Activated T-helper 1 cell treated with anti-CD3 and anti-CD28 coated beads, Interleukin-2, amount 50 U/mL, for 16 hours (primary cell): ENCODE measurements at places on chromosomes 7 and 10.

- DNase-seq = no peak
Observed at GRCh38 chr7:51481421-51481820, 164.8 kb upstream of the COBL start.

DNA sequence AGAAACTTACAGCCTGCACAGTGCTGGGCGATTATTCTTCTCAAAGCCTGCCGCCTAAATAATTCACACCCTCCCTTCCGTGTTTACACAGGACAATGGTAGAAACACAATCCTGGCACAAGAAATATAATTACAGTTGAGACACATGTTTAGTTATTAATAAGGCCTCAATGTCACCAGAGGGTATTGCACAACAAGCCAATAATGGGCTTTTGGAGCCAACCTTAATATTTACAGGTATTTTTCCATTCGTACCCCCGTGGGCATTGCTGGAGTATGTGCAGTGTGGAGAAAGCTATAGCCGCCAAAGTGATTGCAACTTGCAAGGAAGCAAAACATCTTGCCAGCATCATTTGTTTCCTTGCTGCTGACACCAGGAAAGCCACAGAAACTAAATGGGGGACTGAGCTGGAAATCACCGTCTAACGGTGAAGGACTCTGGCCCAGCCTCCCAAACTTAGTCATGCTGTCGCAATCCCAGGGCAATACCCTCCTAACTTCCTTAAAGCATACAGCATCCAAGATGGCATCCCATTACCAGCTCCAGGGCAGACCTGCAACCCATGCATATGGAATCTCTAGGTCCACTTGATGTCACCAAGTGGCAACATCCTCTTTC is 8.6 kb downstream of the CALN1 start:
- no peak for DNase-seq

DNA sequence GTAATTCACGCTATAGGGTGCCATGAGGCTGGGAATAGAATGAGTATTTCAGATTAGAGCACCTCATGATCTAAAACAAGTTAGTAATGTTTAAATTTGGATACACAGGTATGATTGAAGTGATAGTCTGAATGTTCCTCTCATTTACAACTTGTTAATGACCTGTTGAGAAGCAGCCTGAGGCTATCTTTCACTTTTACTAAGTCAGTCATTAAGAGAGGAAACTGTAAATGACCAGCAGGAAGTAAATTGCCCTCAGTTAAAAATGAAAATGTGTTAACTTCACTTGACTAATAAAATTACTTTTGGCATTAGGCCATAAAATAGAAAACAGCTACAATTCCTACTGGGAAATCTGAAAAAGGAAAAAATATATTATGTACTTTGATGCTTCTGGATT is 1042.0 kb downstream of the DNAJB9 start:
- DNase-seq = no peak

GRCh38 chr7:134587750-134588149 is 38.8 kb downstream of the AKR1B15 start:
- DNase-seq = no peak

- DNase-seq = no peak
Observed at GRCh38 chr10:115829521-115830205, 443.3 kb downstream of the GFRA1 start.

GRCh38 chr10:17880601-17881000 is 71.1 kb upstream of the SLC39A12 start:
- DNase-seq = no peak

- no peak for DNase-seq
Observed at GRCh38 chr7:89731751-89732445, 422.4 kb upstream of the STEAP1 start.

- no peak for DNase-seq
Observed at GRCh38 chr10:132507956-132508490, 29.6 kb upstream of the INPP5A start.

DNA sequence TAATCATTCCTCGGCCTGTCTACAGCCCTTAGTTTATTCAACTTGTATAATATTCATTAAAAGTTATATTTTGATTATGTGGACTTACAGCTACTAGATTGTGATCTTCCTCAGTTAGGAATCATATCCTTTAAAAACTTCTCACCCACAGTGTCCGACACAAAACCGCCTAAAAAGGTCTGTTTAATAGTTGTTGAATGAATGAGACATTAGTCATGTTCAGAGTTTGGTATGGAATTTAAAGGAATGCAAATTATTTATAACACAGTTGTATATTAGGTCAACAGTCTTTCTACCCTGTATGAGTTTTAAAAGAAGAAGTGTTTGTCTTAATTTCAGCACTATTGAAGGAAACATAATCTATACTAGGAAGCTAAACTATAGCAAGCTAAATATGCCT is 390.0 kb downstream of the ARL4A start:
- DNase-seq = no peak

- DNase-seq = no peak
Observed at GRCh38 chr10:12349629-12350166, 351 bp downstream of the CAMK1D start.

DNA sequence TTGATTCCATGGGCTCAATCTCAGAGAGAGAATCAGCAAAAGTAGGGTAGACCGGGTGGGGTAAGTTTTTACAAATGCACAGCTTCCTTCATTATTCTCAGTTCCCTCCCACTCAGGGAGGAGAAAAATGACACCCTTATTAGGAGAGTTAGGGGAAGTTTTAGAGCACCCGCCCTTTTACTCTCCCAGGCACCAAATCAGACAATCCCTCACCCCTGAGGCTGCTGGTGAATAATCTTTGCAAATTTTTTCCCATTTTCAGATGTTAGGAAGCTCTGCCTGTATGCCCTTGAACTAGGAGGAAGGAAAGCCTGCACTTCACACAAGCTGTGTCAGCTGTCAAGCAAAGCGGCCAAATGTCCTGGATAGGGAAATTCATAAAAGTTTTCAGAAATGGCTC is 834.9 kb downstream of the GRID1 start:
- DNase-seq = no peak

- DNase-seq = no peak
Observed at GRCh38 chr10:122148876-122149560, 122.1 kb upstream of the BTBD16 start.

DNA sequence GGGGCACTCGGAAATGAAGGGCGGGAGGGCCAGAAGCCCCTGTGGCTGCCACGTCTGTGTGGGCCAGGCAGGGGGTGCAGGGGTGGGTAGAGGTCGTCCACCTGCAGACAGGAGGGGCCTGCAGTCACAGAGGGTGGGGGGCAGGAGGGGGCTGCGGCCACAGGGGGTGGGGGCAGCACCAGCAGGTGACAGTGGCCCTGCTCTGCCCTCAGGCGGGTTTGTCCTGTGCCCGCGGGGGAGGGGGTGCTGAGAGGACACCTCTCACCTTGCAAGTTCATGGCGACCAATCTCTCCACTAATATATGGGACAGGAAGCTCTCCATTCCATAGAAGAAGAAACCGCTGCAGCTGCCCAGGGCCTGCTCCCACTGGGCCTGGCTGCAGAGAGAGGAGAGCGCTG is 26.6 kb upstream of the NKX6-2 start:
- DNase-seq = no peak

GRCh38 chr10:7412237-7412927 is 1.5 kb upstream of the SFMBT2 start:
- DNase-seq = no peak

DNA sequence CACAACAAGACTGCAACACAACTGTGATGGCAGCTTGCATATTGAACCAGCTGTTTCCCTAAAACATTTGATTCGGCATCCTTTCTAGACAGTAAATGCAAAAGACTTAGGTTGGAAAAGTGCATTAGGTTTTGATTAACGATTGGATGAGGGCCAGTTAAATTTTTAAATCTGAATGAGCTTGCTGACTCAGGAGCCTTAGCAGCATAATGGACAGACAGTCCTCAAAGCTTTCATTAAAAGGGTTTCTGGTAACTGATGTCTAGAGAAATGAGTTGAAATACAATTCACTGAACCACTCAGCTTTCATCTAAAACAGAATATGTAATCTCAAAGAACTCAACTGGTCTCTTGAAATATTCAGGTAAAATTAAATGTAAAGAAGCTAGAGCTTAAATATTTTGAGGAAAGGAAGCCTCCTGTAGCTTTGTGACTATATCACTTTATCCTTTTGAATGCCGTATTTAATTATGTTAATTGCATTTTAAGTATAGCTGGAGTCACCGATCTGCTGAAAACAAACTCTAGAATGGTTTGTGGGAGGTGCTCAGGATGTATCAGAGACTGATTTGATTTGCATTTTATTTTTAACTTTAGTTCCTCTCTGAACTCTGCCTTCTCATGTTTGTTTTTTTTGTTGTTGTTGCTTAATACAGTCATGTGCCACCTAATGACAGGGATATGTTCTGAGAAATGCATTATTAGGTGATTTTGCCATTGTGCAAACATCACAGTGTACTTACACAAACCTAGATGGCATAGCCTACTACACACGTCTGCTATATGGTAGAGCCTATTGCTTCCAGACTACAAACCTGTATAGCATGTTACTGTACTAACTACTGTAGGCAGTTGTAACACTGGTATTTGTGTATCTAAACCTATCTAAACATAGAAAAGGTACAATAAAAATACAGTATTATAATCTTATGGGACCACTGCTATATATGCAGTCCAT is 29.2 kb upstream of the ATRNL1 start:
- no peak for DNase-seq

DNA sequence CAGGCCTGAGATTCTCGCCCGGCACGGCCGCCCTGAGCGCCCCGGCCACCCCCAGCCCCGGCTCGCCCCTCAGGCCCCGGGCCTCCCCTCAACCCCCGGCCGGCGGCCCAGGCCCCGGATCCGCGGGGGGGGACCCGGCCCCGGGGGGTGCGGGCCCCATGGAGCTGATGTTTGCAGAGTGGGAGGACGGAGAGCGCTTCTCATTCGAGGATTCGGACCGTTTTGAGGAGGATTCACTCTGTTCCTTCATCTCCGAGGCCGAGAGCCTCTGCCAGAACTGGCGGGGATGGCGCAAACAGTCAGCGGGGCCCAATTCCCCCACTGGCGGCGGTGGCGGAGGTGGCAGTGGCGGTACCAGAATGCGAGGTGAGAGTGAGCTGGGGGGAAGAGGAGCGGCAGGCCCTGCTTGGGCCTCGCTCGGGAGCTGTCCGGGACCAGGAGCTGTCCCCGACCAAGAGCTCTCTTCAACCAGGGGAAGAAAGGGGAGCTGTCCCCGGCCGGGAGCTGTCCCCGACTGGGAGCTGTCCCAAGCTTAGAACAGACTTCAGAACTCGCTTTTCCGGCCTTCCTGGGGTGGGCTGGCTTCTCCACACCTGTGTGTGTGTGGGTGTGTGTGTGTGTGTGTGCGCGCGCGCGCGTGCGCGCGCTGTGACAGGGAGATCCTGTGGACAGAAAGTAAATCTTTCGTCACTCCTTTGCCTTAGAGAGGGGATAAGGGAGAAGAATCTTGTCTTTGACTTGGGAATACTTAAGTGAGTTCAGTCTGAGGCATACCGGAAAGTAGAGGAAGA is 510 bp downstream of the ZSWIM8 start:
- DNase-seq = no peak

DNA sequence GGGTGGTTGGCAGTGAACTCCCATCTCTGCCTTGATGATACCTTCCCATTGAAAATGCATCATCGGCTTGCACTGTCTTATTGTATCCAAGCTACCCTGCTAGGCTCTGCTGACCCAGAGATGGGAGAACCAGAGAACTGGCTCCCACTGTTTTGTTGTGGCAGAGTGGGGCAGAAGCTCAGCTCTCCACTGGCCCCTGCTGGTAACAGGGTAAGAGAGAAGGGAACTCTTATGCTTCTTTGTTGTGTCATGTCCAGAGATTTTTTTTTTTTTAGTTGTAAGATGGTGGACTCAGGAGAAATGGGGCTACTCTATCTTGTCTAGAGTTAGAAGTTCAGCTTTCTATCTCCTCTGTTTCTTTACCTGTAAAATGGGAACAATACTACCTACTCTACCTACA is 100.5 kb upstream of the SDK1 start:
- DNase-seq = no peak

- no peak for DNase-seq
Observed at GRCh38 chr10:83542774-83543411, 596.4 kb upstream of the GHITM start.

GRCh38 chr10:27252267-27253000 is 11.8 kb upstream of the ACBD5 start:
- peak; percentile 62 for DNase-seq

DNA sequence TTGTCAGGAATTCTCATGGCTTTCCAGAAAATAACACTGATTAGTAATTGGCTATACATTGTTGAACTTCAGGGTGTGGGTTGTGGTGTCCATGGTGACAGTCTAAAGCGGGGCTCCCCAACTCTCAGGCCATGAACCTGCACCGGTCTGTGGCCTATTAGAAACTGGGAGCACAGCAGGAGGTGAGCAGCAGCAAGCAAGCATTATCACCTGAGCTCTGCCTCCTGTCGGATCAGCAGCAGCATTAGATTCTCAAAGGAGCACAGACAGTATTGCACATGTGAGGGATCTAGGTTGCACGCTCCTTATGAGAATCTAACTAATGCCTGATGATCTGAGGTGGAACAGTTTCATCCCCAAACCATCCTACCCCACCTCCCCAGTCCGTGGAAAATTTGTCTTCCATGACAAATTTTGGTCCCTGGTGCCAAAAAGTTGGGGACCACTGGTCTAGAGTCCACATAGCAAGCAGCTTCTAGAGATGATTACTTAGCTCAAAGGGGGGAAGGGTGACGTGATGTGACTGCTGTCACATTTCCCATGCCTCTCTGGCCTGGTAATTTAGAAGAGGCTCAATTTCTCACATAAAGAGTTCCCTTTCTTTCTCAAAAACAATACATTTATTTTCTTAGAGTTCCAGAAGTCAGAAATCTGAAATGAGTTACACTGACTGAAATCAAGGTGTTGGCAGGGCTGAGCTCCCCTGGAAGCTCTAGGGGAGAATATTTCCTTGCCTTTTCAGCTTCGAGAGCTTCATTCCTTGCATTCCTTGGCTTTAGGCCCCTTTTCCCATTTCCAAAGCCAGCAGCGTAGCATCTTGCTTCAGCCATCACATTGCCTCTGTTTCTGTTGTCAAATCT is 17.6 kb upstream of the FAM221A start:
- no peak for DNase-seq

DNA sequence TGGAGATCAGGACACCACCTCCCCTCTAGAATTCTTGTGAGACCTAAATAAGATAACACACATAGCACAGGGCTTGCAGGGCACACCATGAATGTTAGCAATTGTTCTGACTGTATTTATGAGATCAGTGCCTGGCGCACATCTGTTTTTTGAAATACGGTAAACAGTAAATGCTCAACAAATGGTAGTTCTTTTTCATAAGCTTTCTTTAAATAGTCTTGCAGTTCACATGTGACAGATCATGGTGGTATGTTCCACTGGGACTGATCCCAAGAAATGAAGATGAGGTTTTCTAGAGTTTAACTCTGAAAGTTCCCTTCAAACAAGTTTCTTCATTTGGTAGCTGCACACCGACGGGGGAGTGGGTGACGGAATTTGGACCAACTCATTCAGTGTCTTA is 34.8 kb downstream of the CREB5 start:
- DNase-seq = no peak

- no peak for DNase-seq
Observed at GRCh38 chr10:68560943-68561864, 1.1 kb downstream of the TET1 start.

DNA sequence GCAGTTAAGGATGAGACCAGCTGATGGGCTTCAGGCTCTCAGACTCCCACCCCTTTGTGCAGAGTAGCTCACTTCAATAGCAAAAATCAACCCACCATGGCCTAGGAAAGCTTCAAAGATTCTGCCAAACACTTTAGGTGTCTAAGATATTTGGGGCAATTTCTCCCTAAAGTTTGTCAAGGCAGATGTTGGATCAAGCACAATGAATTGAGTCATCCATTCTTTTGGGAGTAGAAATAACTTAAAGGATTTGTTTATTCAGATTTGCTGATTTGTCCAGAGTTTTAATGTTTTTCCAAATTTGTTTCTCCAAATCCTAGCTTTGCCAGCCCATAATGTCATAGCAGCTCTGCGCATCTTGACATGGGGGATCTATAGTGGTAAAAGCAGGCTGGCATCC is 855.1 kb downstream of the LRMDA start:
- DNase-seq = no peak
